NCI-H2171 (cell line): ENCODE measurements at places on chromosomes 16 and 17.

- DNase-seq: peak; percentile 55
These were observed 4.3 kb downstream of the KAT2A start for GRCh38 chr17:42116705-42117396.

DNA sequence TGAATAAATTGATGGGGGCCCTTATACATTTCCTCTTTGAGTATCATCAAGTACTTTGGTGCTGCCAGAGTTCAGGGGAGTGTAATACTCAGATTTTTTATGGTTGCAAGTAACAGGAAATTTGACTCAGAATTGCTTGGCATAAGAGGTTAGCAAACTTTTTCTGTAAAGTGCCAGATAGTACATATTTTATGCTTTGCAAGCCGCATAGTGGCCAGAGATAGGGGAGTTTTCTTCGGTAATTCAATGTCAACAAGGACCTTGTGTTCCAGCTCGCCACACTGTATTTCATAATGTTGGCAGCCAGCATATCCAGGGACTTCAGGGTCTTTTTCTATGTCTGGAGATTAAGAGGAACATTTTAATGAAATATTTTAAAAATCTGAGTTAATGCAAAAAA, 51.0 kb upstream of the MARCHF10 start:
- no peak for DNase-seq

GRCh38 chr17:37301288-37301687, 74.5 kb upstream of the C17orf78 start:
- no peak for DNase-seq

DNA sequence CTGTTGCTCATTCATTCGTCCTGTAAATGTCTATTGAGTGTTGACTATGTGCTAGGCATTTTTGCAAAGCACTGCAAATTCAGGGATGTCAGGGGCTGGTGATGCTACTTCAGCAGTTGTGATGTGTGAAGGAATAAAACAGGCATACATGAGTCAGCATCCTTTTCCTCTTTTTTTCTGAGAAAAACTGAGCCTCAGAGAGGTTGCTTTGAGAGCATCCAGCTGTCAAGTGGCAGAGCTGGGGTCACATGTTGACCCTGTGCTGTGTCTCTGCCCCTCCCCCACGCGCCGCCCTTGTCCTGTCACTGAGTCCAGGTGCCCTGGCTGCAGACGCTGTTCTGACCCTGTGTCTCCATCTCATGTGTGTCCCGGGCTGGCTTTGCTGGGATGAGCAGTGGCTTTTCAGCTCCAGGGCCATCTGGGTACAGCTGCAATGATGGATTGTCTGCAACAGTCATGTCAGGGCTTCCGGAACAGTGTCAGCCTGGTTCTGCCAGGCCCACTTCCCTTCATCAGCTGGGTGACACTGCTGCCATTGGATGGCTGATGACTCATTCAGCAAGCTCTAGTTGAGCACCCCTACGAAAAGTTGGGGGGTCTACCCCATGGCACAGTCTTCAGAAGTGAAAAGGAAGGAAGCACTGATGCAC, 14.9 kb downstream of the SEC14L5 start:
- no peak for DNase-seq

DNA sequence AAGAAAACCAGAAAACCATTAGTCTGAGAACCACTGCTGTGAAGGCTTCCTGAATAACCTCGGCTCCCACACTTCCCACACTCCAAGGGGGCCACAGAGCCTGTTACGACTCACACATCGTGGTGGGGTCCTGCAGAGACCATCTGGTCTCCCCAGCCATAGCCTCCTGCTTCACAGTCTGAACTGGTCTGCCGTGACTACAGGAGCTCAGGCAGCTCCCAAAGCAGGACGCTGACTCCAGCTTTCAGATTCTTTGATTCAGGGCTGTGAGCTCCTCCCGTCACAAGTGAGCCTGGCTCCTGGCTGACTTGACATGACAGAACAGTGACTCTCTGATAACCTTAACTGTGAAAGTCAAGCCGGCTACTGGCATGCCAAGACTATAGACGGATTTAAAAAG, 37.8 kb downstream of the CYB5D2 start:
- DNase-seq: peak; percentile 21

GRCh38 chr17:42354956-42355843, 33.0 kb downstream of the STAT3 start:
- DNase-seq: no peak

DNA sequence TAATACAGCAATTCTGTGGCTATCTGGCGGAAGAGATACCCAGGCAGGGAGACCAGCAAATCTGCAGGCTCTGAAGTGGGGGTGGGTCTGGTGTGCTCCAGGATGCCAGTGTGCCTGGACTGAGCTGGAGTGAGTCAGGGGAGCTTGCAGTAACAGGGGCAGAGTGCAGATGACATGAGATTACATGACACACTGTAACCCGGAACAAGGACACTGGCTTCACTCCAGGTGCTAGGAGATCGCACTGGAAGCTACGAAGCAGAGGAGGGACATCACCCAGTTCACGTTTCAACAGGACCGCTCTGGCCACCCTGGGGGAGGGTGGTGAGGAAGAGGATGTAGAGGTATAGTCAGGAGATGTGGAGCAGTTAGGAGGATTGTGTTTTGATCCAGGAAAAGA, 475.6 kb downstream of the CDH13 start:
- no peak for DNase-seq

GRCh38 chr17:77995146-77995852, 36.8 kb downstream of the TNRC6C start:
- no peak for DNase-seq

- no peak for DNase-seq
These were observed 26.3 kb downstream of the PMP22 start for GRCh38 chr17:15238676-15239422.

DNA sequence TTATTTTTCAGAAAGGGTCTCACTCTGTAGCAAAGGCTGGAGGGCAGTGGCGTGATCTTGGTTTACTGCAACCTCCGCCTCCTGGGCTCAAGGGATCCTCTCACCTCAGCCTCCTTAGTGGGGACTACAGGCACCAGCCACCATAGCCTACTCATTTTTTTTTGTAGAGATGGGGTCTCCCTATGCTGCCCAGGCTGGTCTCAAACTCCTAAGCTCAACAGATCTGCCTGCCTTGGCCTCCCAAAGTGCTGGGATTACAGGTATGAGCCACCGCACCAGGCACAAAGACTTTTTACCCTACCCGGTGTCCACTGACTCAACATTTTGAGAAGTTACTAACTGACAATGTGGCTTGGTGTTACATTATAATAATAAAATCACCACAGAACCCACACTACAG, 7.2 kb downstream of the GRB2 start:
- no peak for DNase-seq

DNA sequence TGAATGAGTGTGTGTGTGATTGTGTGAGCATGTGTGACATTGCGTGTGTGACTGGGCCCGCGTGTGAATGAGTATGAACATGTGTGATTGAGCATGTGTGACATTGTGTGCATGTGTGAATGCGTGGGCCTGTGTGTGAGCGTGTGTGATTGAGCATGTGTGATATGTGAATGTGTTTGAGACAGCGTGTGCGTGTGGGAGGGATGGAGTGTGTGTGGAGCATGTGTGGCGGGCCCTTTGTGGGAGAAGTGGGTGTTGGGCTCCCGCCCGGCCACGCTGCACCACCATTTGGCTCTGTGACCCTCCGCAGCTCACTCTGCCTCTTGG, 22.7 kb upstream of the GSE1 start:
- DNase-seq: no peak

GRCh38 chr17:72974605-72975232, 117.8 kb downstream of the SLC39A11 start:
- DNase-seq: no peak

DNA sequence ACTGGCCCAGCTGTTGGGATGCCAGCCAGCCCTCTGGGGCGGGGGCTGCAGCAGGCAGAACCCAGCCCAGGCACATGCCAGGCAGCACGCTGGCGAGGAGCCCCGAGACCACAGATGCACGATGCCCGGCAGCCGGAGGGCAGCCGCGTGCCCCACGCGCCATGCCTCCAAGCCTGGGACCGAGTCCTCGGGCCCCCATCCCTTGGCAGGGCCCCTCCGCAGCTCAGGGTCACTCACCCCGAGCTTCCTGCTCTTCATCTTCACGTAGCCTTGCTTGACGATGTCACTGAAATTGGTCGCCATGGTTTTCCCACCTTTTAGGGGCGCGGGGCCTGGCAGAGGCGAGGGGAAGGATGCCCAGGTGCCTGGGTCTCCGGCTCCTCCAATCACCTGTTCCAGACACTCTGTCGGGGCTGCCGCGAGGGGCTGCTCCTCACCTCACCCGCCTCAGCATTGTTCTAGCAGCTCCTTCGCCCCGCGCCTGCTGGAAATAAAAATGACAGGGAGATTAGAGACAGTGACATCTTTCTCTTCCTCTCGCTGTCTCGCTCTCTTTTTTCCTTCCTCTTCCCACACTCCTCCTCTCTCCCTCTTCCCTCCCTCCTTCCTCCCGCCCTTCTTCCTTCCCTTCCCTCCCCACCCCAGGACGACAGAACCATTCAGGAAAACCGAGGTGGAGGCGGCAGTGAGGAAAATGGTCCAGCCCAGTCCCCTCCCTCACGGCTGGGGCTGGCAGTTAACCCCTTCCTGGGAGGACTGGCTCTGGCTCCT, 6.9 kb downstream of the DOK4 start:
- peak; percentile 52 for DNase-seq

DNA sequence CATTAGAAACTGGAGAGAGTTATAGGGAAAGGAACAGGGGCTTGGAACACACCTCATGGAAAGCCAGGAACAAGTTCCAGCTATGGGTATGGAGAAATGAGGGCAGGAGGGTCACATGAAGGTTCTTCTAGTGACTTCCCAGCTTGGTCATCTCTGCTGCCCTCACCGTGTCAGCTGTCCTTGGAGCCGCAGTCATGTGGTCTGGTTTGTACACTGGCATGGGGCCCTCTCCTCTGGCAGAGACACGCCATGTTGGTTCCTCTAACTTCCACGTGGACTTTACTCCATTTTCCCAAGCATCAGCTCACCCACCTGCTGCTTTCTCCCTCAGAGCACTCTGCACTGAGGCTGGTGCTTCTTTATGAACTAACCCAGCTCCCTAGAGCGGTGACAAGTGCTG, 26.3 kb downstream of the MPG start:
- no peak for DNase-seq

DNA sequence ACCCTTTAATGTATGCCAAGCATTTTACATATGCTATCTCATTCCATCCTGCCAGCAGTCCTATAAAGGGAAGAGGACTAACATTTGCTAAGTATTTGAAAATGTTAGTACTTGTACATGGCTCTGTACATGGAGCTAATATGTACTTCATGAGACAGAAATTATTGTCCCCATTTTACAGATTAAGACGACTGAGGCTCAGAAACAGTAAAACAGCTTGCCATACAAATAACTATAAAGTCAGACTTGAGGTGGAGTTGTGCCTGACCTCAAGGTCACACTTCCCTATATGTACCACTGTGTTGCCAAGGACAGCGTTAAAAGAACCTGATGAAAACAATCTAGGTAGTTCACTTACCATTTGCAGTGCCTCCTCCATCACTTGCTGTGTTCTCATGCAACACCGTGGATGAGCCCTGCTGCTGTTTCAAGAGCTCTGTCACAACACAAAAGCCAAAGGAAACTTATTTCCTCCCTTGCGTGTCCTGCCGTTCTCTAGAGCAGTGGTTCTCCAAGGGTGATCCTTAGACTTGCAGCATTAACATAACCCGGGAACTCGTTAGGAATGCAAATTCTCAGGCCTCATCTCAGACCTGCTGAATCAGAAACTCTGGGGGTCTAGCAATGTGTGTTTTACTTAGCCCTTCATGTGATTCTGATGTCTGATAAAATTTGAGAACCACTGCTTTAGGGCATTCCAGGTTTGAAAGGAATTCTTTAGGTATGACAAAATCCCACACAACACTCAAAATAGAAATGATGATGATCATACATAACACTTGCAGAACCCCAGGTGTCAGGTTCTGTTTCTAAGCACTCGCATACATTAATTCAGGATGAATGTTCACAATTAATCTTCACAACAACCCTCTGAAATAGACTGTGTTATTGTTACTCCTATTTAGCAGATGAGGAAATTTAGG, 51.2 kb upstream of the MTMR4 start:
- no peak for DNase-seq

- DNase-seq: no peak
These were observed 19.6 kb downstream of the AKAP10 start for GRCh38 chr17:19958023-19958422.

- DNase-seq: no peak
These were observed 133.1 kb downstream of the ANKRD11 start for GRCh38 chr16:89357055-89357816.

DNA sequence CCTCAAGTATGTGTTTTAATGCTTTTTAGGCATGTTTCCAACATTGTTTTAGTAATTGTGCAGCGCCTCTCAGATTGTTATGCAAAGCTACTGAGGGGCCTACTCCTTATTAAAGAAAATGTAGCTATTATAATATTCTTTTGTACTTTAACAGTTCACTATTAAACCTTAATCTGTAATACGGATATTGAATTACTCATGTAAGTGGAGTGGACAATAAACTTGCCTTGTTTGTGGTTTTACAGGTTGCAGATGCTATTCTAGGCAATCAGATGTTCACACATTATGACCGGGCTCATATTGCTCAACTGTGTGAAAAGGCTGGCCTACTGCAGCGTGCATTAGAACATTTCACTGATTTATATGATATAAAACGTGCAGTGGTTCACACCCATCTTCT, 41.0 kb downstream of the PTRH2 start:
- no peak for DNase-seq

- DNase-seq: no peak
These were observed 239.4 kb downstream of the MRTFB start for GRCh38 chr16:14310519-14310991.
